Activated CD4-positive, alpha-beta T cell treated with anti-CD3 and anti-CD28 coated beads for 24 hours (primary cell): ENCODE measurements at places on chromosomes 12 and 14.

GRCh38 chr12:12278899-12279298, 12.1 kb upstream of the LRP6 start:
- DNase-seq: no peak

DNA sequence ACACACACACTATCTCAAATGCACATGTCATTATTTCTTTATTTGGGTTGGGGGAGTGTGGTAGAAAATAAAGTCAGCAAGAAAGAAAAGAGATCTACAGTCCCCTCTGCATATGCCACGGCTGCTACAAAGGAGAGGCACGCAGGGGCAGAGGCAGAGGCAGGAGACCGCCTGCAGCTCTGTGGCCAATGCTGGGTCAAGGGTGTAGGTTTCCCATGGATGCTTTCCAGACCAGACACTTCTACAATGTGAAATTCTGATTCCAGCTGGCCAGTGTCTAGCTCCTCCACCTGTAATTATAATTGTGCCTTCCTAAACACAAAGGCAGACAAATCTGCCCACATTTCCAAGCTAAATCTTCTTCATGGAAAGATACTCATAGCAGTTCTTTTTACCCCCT, 19.2 kb downstream of the VPS37B start:
- DNase-seq: no peak

DNA sequence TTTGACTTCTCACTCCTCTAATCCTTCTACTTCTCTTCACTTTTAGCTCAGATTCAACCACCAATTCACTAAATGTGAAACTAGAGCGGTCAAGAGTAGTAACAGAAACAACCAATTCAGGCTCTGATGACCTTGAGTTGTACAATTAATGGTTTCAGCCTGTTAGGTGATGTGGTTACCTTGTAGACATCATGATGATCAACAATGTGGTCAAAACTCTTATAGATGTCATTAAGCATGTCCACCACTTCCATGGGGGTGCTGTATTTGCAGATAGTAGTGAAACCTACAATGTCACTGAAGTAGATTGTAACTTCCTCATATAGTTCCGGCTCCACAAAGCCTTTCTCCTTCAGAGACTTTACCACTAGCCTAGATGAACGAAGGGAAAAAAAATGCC, 54.1 kb upstream of the PLBD1 start:
- no peak for DNase-seq

DNA sequence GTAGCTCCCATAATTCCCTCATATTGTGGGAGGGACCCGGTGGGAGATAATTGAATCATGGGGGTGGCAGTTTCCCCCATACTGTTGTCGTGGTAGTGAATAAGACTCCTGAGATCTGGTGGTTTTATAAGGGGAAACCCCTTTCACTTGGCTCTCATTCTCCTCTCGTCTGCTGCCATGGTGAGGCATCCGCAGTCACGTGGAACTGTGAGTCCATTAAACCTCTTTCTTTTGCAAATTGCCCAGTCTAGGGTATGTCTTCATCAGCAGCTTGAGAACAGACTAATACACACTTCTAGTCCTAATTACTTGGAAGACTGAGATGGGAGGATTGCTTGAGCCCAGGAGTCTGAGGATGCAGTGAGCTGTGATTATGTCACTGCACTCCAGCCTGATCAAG, 64.4 kb downstream of the TMX1 start:
- no peak for DNase-seq

- DNase-seq: no peak
Measured at GRCh38 chr12:1445807-1446206, 148.6 kb downstream of the FBXL14 start.
